Central memory CD4-positive, alpha-beta T cell (primary cell): ENCODE measurements at places on chromosomes 2 and 18.
A peak's percentile ranks its signal among the peaks of the same experiment; 100 is the strongest.

DNA sequence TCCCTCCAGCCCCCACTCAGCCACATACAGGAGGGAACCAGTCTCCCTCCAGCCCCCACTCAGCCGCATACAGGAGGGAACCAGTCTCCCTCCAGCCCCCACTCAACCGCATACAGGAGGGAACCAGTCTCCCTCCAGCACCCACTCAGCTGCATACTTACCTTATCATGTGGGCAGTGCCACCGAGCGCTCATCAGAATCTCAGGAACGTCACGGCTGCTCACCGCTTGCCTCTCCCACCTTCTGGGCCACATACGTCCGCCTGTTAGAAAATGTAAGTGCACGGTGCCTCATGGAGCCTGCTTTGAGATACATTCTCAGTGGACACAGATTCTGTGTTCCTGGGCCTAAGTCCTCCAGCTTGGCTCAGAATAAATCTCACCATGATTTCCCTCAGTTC is 124.8 kb downstream of the PXDN start:
- DNase-seq, result no peak

DNA sequence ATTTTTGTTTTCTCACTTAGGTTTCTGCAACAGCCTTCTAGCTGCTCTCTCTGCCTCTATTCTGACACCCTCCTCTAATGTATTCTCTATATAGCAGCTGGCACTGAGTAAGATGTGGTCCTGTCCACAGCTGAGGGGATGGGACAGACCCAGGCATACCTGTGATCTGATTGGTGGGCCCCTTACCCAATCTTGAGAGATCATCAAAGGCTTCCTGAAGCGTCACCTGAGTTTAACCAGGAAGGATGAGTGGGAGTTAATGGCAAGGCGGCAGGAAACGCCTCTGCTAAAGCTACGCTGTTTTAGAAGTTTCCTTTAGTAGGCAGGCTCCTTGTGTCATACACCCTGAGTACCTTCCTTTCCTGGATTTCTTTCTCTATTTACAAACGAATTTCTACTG is 5.7 kb upstream of the TET3 start:
- DNase-seq, result peak; percentile 83

DNA sequence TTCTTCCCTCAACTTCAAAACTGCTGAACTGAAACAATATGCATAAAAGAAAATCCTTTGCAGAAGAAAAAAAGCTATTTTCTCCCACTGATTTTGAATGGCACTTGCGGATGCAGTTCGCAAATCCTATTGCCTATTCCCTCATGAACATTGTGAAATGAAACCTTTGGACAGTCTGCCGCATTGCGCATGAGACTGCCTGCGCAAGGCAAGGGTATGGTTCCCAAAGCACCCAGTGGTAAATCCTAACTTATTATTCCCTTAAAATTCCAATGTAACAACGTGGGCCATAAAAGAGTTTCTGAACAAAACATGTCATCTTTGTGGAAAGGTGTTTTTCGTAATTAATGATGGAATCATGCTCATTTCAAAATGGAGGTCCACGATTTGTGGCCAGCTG is 8.4 kb downstream of the HOXD8 start:
- no peak for DNase-seq

GRCh38 chr2:54901224-54901986 is 148.8 kb downstream of the RTN4 start:
- no peak for DNase-seq

- no peak for DNase-seq
Measured at GRCh38 chr2:45114221-45114955, 105.1 kb upstream of the SIX2 start.

- no peak for DNase-seq
Measured at GRCh38 chr18:12308386-12309100, 502 bp downstream of the TUBB6 start.

DNA sequence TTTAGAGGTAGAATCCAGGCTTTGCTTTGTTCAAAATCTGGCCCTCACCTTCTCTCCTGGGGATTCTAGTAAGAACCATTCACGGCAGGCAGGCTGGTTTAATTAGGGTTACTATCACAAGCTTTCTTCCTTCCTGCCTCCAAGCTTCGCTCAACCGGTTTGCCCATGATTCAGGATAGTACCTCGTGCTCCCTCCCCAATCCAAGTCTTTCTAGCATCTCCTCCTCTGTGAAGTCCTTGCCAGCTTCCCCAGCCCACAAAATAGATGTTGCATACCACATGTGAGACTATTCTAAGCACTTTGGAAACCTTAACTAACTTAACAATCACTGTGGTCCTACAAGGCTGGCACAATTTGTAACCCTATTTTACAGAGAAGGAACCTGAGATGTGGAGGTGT is 135.1 kb downstream of the SOCS6 start:
- no peak for DNase-seq

DNA sequence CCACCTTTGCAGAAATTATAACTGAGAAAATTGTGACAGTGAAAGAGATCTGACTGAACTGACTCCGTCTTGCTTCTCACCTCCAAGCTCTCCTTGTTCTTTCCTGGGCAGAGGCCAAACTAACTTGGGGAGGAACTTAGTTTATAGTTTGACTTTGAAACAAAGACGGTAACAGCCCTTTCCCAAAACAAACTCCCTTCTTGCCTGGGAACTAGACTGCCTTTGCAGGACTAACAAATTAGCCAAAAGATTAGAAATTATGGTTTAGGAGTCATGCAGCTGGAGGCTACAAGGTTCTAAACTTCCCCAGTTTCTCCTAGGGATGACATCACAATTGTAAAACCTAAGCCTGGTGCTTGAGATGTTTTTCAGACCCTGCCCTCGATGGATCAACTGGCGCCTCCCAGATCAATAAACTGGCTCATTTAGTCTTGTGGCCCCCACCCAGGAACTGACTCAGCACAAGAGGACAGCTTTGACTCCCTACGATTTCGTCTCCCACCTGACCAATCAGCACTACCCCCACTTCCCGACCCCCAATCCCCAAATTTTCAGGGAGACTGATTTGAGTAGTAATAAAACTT is 137.7 kb downstream of the ALPK2 start:
- no peak for DNase-seq

DNA sequence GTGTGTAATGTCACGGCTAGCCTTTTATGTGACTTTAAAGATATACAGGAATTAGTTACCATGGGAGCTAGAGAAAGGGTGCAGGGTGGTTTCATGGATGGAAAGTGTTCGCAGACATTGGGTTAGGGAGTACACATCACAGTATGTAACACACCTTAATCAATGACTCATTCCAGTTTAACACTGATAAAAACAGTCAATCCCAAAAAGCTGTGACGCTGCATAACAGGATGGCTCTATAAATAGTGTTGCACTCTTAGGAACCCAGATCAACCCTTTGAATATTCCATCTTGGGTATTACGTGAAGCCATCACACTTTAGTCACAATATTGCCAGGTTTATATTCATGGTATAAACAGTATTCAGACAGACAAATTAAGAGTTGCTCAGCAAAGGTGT is 33.6 kb downstream of the CAB39 start:
- no peak for DNase-seq

GRCh38 chr2:36812196-36812595 is 115.7 kb downstream of the VIT start:
- no peak for DNase-seq

DNA sequence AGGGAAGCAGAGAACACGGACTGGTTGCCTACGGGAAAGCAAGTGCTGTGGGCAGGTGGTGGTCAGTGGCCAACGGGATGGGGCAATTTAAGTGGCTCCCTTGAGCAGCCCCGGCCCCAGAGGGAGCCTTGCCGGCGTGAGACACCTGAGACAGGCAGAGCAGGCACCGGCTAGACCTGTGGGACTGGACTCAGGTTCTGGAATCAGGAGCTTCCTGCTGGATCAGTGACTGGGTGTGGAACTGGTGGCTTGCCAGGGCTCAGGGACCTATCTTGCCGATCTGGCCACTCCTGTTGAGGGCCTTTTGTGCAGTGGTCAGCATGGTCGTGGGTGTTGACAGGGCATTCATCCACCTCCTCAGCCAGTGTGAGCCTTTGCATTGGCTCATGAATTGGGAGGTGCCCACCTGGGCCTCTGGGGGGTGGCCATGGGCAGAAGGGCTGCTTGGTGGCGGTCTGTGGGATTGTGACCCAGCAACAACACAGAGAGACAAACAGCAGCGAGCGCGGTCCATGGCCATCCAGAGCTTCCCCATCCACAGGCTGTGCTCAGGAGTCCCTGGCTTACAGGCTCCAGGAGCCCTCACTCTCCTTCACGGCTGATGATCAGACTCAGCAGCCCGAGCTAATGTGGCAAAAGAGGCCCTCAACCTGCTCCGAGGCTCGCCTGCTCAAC is 85.4 kb upstream of the ZNF516 start:
- DNase-seq, result no peak

GRCh38 chr18:6405237-6406074 is 9.3 kb downstream of the L3MBTL4 start:
- no peak for DNase-seq

GRCh38 chr2:147439986-147440385 is 404.8 kb upstream of the ACVR2A start:
- DNase-seq, result no peak

- DNase-seq, result no peak
Measured at GRCh38 chr18:25662272-25662671, 310.3 kb upstream of the ZNF521 start.

DNA sequence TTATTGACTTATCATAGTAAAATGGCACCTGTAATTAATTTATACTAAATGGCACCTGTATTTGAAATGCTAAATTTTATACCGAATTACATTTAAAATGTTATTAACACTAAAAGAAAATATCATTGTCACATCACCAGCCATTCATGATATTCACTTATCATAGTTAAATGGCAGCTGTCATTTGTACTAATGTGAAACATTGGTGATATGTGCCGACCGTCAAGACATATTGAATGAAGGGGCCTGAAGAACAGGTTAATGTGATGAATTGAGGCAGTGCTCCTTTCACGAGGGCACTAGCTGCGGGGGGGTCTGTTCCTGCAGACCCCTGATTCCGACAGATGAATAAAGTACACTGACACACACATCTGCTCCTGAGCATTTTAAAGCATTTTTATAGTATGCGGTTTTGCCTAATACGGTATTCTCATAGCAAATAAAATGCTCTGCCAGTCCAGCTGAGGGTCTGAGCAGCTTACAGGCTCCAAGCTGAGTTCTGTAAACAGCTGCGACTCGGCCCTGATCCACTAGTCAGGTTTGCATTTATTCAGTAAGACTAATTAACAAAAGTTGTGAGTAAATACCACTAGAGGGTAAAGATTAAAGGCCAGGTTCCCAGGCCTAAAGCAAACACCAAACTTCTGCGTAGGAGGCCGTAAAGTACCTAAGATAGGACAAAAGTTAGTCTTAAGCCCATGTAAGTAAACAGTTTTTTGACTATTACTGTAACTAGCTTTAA is 593.4 kb upstream of the NETO1 start:
- no peak for DNase-seq

- no peak for DNase-seq
Measured at GRCh38 chr2:7681881-7682461, 764.8 kb downstream of the RNF144A start.

- DNase-seq, result peak; percentile 56
Measured at GRCh38 chr2:135657806-135658582, 83.7 kb upstream of the UBXN4 start.

DNA sequence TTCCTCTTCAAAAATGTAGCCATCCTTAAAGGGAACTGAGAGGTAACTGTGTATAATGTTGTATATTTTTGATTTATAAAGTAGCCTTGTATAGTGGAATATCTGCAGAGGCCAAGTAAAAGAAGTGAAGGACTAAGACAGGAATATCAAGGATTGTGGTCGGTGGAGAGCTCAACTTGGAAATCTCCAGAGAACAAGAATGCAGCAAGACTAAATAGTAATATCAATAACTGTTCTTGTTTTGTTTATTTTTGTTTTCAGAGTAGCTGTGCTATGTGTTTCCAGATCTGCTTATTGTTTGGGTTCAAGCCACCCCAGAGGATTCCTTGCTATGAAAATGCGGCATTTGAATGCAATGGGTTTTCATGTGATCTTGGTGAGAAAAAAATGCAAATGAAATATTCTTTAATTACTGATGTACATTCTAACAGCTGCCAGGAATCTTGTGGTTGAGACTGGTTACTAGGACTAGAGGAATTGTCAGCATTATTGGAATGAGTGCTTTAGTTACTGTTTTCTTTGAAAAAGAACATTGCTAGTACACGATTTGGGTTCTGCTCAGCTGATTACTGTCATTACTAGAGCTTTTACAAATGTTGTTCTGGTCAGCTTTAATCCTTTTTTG is 25.0 kb downstream of the FASTKD2 start:
- no peak for DNase-seq

DNA sequence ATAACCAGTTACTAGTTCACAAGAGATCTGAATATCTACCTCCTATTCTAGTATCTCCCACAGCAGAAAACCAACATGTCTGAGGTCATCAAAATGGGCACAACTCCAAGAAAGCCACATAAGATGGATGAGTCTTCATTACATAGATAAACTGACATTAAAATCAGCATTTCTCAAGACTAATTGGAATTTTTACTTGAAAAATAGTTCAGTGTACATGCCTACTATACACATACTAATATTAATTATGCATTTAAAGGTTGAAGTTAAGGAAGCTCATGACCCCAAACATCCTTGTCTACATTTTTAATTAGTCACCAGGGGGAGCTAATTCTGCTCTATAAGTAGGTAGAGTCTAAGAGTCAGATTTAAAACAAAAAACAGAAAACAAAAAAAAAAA is 41.9 kb downstream of the ZNF521 start:
- DNase-seq, result no peak

DNA sequence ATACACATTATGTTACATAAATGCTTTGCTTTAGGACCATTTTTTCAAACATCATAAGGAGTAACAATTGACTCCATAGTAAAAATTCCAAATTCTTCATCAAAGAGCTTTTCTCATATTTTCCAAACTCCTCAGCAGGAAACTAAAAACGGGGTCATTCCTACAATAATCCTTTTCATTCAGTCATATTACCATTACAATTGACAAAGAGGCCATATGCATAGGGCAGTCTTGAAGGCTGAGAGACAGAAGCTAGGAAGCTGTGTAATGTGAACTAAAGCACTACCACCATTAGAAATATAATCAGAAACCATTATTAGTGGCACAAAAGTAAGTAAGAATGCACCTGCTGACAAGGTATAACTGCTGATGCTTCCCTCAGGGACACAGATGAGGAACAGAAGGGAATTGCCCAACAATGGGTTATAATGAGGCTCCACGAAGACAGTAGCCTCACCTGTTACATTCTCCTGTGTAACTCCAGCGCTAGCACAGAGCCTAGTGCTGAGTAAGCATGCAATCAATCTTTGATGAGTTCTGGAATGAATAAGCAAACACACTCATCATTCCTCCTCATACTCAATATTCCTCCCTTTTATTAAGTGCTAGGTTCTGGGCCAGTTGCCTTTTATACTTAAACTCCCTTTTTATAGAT is 942.3 kb downstream of the CPS1 start:
- DNase-seq, result no peak

DNA sequence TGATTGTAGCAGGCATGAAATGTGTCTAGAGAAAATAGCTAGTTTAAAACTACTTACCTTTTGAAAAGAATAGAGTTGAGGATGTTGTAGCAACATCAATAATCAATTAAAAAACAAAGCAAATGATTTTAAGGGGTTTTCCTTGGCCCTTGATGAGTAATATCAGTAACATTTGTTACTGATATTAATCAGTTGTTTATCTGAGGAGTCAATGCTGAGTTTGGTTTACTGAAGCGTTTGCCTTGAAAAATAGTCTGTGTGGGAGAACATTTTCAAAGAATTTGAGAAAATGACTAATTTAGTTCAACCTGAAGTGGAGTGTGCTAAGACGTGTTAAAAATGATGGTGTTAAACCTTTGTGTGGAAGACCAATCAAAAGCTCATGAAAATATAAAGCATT is 9.3 kb downstream of the PTH2R start:
- no peak for DNase-seq
